ENCODE measurements at places on chromosomes 7 and 10. TPM values are rescaled to one million over a fixed set of nuclear protein-coding genes. Genes with fewer than 3 reads are reported as not detected.

GRCh38 chr10:98886686-98887085, 349.0 kb downstream of the HPSE2 start:
- DNase-seq = peak; percentile 2

The FMC1 gene
- total RNA-seq = 7.1 TPM

The TMEM178B gene
- 0.17 TPM for total RNA-seq

The RSU1 gene
- 76.5 TPM for total RNA-seq
